Hepatocyte (in vitro differentiated cells): ENCODE measurements at places on chromosomes 6 and 20. TPM values are rescaled to one million over a fixed set of nuclear protein-coding genes. Genes with fewer than 3 reads are reported as not detected.

GRCh38 chr6:10412461-10413261 lies 2.2 kb downstream of the TFAP2A start:
- DNase-seq = peak; percentile 67
- peaks cover 8% of the 10 kb centered on the region for H3K4me1 ChIP-seq
- H3K27ac ChIP-seq = peak overlapping the region; percentile 83
- peaks cover 94% of the 10 kb centered on the region for H3K27me3 ChIP-seq

ZBTB46 gene
- total RNA-seq = 4.0 and 5.2 TPM in 2 replicates

PRPF6 gene
- 35.6 and 41.3 TPM in 2 replicates for total RNA-seq

C2 gene
- total RNA-seq = 46.3 and 48.3 TPM in 2 replicates
